ENCODE measurements at places on chromosomes 2 and 18. TPM values are rescaled to one million over a fixed set of nuclear protein-coding genes. Genes with fewer than 3 reads are reported as not detected.

DUSP2 gene
- total RNA-seq = 0.32 TPM

SLC30A3 gene
- 3.3 TPM for total RNA-seq

AGAP1 gene
- 25.3 TPM for total RNA-seq

TUBA3E gene
- 6.3 TPM for total RNA-seq

EVX2 gene
- not detected for total RNA-seq

MAPK4 gene
- total RNA-seq = 0.15 TPM

Measured in A549 treated with dexamethasone at 1 μM for 4 hours (cell line).